Putamen (tissue), 1 donor: ENCODE measurements at places on chromosomes 12 and 14.

DNA sequence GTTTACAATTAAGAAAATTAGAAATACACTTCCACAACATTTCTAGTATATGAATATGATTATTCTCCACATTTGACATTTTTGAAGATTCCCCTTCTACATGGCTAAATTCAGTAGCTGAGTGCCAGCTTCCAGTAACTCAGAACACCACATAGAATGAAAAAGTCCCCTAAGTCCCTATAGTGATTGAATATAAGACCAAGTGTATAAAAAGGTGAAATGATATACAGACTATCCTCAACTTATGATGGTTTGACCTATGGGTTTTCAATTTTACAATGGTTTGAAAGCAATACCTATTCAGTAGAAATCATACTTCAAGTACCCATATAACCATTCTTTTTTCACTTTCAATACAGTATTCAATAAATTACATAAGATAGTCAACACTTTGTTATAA is 15.8 kb downstream of the ATL1 start:
- DNase-seq = no peak

DNA sequence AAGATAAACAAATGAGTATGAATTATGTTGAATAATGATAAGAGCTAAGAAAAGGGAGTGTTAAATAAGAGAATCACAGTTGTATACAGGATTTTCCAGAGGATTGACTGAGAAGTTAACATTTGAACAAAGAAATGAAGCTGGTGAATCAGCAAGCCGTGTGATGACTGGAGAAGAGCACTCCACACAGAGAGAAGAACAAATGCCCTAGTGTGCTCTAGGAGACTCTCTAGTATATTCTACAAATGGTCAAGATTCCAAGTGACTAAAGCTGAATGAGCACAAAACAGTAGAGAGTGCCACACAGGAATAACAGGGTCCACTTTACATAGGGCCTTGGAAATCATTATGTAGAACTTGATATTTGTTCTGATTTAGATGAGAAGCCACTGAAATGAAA is 587.1 kb upstream of the ATXN7L3B start:
- peak; percentile 8 for DNase-seq

- DNase-seq = no peak
Measured at GRCh38 chr14:73289729-73290128, 52.4 kb downstream of the PAPLN start.

DNA sequence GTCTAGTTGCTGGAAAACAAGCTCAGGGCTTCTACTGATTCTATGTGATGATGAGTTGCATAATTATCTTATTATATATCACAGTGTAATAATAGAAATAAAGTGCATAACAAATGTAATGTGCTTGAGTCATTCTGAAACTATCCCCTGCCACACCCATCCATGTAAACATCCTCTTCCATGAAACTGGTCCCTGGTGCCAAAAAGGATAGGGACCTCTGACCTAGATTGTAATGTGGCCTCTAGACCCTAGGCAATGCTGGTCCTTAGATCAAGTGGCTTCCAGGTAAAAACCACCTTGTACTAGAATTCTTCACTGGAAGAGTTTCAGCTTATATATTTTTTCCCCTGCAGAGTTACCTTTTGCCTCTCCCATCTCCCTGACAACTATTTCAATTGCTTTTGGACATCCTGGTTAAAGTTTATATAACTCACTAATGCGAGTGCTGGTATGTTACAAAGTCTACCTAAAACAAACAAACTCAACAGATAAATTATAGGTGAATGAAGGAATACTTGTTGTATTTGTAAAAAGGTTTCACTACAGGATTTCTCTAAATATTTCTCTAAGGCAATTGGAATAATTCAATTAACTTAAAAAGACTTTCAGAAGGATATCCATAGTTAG is 462.5 kb downstream of the NAV3 start:
- DNase-seq = no peak

- no peak for DNase-seq
Measured at GRCh38 chr12:115216301-115216700, 532.3 kb upstream of the TBX3 start.

GRCh38 chr14:84592770-84593169 is 937.2 kb upstream of the FLRT2 start:
- DNase-seq = no peak

- DNase-seq = no peak
Measured at GRCh38 chr14:28771168-28771567, 4.6 kb downstream of the FOXG1 start.

DNA sequence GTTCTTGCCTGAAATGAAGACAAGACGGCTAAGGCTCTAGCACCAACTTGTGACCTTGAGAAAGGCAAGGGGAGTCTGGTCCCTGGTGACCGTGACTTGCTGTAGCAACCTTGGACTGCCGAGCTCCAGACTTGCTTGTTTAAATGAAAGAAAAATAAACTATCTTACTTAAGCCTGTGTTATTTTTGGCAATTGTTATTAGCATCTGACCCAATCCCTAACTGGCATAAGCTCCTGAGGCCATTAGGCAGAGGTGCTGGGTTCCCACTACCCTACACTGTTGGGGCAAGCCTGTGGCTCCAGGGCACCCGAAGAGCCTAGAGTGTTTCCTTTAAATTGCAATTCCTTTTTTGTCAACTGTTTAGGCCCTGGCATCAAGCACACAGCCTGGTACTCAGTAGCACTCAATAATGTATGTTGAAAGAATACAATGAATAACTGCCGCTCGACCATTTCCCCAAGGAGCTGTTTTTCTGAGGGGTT is 106.9 kb upstream of the HIF1A start:
- no peak for DNase-seq

DNA sequence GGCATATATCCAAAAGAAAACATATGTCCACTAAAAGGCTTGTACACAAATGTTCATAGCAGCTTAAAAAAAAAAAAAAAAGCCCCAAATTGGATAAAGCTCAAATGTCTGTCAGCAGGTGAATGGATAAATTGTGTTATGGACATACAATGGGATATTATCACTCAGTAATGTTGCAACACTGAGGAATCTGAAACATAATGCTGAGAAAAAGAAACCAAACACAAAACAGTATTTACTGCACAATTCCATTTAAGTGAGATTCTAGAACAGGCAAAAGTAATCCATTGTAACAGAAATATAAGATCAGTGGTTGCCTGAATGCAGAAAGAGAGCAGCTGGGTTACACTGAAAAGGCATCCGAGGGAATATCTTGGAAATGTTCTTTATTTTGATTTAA is 117.9 kb downstream of the SLC15A5 start:
- DNase-seq = no peak

DNA sequence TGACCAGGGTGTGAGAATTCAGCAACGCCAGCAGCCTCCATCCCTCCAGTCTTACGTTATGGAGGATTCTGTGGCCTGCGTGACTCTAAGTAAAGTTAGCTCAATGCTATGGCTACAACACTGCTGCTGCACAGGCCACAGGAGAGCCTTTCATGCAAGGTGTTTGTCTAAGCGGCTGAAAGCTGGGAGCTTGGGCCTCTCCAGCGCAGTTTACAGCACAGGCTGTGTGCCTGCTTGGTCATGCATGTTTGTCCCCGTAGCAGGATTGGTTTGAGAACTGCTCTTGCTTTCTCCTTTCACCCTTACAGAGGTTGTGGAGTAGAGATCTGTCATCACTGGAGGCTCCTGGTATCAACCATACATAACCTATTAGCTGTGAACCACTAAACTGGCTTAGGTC is 113.1 kb upstream of the TMCC3 start:
- DNase-seq = no peak

DNA sequence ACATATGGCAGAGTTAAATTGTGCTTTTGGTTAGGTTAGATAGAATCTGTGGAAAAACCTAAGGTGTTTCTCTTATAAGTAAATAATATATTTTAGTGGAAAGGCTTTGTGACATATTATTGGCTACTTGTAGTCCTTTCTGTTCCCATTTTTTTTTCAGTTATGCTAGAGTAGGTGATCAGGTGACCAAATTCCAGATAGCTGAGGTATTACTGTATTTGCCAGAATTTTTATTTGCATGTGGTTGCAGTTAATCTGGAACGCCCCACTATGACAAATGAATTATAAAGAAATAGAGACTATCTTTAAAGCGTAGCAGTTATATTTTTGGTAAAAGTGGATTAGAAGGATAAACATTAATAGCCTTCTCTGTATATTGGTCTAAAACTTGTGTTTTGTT is 52.0 kb downstream of the ARHGAP5 start:
- no peak for DNase-seq

GRCh38 chr14:59090572-59090971 is 97.9 kb upstream of the DAAM1 start:
- DNase-seq = no peak

- DNase-seq = no peak
Measured at GRCh38 chr12:117032593-117033381, 66.4 kb downstream of the TESC start.

GRCh38 chr12:39627914-39628313 is 8.3 kb upstream of the ABCD2 start:
- DNase-seq = no peak

DNA sequence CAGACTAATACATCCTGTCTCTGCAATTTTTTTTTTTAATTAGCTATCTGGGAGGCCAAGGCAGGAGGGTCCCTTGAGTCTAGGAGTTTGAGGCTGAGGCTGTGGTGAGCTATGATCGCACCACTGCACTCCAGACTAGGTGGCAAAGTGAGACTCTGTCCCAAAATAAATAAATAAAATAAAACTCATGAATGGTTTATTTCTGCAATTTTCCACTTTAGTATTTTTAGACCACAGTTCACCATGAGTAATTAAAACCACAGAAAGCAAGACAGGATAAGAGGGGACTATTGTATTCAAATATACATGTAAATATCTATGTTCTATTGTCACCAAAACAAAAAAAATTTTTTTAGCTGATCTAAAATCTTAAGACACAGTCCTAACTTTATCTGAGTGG is 17.8 kb downstream of the TAOK3 start:
- no peak for DNase-seq

- DNase-seq = no peak
Measured at GRCh38 chr12:89779090-89779489, 70.5 kb upstream of the ATP2B1 start.

DNA sequence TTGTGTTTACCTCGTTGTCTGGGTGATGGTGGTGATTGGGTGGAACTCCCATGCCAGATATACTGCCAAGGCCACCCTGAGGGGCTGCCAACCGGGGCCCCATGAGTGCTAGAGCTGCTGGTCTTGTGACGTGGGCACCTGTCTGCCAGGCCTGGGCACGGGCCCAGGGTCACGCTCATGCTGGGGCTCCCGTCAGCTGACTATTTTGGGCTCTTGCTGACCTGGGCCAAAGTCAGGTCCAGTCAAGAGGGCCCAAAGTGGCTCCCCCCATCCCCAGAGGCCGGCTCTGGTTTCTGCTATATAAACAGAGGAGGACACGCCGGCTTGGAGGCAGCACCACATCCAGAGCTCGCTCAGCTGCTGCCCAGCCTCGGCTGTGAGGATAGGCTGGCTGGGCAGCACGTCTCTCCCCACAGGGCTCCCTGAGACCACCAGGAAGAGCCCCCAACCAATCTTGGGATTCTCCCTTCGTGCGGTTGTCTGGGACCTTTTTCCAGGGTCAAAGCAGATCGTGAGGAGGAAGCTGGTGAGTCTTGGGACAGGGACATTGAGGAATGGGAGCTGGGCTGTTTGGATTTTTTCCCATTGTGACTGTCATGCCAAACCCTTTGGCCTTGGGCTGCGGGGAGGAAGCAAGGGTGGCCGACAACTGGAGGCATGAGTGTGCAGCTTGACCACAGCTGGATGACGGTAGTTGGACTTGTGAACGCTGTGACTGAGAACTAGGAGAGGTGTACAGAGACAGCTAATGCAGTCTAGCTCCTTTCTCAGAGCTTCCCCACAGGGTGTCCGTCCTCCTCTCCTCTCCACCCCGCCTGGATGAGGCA is 7.6 kb upstream of the NR4A1 start:
- no peak for DNase-seq

- DNase-seq = no peak
Measured at GRCh38 chr12:39375206-39375808, 67.6 kb downstream of the KIF21A start.

DNA sequence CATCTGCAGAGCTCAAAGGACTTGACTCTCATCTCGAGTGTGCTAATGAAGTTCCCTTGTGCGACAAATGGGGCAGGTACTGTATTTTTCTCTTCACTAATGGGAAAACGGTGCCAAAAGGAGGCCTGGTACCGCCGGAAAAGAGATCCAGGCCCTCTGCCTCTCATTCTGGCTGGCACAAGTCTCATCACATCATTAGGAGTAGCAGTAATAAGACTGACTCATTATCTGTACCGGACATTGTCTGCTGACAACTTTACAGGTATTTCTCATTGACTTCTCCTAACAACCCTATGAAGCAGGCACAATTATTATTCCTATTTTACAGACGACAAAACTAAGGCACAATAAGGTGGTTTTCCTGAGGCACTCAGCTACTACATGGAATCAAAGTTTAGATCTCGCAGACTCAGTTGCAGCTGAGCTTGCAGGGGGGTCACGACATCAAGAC is 668 bp downstream of the APPL2 start:
- DNase-seq = no peak

DNA sequence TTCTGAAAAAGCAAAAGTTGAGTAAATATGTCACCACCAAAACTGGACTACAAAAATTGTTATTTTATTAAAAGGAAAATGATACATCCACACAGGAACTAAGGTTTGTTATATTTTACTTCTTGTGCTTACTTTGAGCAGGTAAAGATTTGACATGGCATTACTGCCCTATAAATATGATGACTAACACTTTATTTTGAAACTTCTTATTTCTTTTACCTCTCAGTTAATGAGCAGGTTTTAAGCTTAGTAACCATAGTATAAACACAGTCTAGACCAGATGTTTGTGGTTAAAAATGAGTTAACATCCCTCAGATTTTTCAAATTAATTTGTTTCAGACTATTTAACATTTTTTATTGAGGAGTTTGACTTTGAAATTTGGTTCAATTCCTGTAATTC is 862.5 kb upstream of the USP15 start:
- DNase-seq = no peak

DNA sequence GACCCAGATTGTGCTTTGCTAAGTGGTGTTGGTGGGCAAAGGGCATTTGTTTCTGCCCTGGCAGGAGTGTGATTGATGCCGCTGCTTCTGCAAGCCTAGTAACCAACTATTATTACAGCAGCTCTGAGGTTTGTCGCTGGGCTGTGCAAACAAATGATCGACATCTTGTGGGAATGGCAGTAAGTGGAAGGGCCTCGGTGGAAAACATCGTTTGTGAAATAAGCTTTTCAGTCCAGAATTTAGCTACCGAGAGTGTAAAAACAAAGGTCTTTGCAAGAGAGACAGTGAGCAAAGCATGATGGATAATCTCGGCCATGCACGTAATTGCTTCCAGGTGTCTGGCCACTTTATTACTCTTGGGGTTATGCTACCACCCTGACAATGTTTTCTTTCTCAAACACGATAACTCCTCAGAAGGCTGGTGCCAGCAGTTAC is 397.7 kb upstream of the PRICKLE1 start:
- DNase-seq = no peak
